Activated CD4-positive, alpha-beta memory T cell treated with anti-CD3 and anti-CD28 coated beads, Interleukin-2, amount 10 ng/mL, durations not matched to agents 7 days and 5 days (primary cell): ENCODE measurements at places on chromosomes 4 and X.

- H3K27me3 ChIP-seq: peaks cover 25% of the 10 kb centered on the region
- H3K4me1 ChIP-seq: peaks cover 12% of the 10 kb centered on the region
- H3K4me3 ChIP-seq: peak overlapping the region; percentile 65
- no peaks in the 10 kb centered on the region for H3K36me3 ChIP-seq
These were observed 88.7 kb downstream of the HNRNPD start for GRCh38 chr4:82284858-82285805.

DNA sequence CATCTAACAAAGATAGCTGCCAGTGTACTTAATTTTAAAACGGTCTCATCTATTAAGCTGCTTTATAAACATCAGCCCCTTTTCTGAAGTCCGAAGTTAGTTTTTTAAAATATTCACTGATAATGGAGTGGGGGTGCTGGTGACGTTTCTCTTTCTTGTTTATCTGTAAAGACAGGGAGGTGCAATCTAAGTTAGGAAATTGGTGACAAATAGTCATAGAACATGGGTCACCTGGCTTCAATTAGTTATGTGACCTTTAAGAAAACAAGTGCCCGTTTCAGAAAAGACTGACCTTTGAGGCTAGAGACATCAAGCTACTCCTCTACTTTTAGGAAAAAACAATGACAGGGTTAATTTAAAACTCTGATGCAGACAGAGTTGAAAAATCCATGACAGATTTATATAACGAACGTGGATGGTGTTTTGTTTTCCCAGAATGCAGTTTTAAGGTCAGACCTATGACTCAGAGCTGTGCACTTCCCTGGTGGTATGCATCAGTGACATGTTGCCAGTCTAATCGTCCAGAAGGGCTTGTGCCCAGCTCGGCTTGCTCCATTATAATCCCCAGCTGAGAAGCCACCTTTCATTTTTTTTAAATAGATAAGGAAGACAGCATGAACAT, 38.2 kb downstream of the FHL1 start:
- H3K27me3 ChIP-seq: no peaks in the 10 kb centered on the region
- H3K36me3 ChIP-seq: no peaks in the 10 kb centered on the region
- DNase-seq: no peak

DNA sequence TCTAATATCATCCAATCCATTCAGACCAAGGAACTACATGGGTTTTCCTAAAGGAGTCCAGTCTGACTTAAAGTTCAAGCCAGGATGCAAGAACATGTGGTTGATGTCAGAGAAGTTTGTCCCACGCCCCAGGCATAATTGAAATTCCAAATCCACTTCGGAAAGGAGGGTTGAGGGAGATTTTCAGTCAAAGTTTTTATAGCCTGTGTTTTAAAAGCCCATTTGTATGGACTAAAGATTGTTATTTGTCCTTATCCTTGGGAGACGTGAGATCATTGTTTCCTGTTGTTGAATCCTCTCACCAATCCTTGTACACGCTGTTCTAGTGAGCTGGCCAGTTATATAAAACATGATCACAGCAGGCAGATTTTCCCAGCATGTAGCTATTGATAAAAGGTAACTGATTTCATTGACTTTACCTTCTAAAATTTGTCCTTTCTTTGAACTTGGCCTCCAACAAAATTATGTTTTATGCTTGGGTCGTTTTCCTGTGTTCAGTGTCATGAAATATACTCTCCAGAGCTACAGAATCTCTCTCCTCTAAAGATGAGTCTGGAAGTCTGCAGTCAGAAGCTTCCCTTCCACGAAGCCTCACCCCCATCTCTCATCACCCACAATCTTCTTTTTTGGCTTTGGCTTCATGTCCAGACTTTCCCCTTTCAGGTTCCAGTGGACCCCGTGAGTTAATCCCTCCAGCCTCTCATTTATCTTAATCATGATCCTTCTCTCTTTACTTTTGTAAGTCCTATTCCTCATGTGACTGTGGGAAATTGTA, 92.9 kb downstream of the ATP10D start:
- H3K36me3 ChIP-seq: peaks cover 4% of the 10 kb centered on the region
- DNase-seq: no peak
- H3K4me3 ChIP-seq: no peak overlapping the region
- H3K27ac ChIP-seq: no peak overlapping the region

DNA sequence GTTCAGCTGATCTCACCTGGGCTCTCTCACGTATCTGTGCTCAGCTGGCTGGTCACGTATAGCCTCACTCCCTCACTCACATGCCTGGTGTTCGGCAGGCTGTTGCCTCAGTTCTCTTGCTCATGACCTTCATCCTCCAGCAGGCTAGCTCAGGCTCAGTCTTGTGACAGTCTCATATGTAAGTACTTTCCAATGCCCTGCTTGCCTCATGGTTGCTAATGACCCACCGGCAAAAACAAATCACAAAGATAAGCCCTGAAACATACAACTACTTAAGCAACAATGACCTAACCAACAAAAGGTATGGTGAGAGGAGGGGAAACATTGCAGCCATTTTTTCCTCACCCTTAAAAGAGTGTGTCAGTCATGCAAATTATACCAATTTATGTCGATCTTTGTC, 25.0 kb downstream of the MEPE start:
- no peaks in the 10 kb centered on the region for H3K36me3 ChIP-seq
- H3K27ac ChIP-seq: no peak overlapping the region
- DNase-seq: no peak
- H3K4me1 ChIP-seq: no peaks in the 10 kb centered on the region
